NCI-H446 treated with DMSO at 0.1 percent for 48 hours (cell line): ENCODE measurements at places on chromosomes 3 and 15.

GRCh38 chr15:83248151-83249029, 36.1 kb downstream of the BNC1 start:
- DNase-seq: no peak

- no peak for DNase-seq
Observed at GRCh38 chr15:33377204-33377603, 66.4 kb downstream of the RYR3 start.

GRCh38 chr15:80234883-80235282, 17.1 kb downstream of the CTXND1 start:
- no peak for DNase-seq

DNA sequence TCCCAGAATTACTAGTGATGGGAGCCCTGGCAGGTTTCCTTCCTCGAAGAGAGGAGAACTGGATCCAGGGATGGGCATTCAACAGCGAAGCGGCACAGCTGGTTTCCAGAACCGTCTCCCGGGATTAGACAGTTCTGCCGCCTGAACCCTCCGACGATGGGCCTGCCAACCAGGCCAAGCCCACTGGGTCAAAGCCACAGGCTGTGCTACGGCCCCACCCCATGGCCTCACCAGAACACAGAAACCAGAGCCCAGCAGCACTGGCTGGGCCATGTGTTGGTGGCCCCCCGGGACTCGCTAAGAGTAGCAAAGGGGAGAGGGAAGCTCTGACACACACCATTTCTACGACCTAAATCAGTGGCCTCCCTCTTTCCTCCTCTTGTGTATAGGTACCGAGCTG, 2.2 kb downstream of the C15orf62 start:
- no peak for DNase-seq

DNA sequence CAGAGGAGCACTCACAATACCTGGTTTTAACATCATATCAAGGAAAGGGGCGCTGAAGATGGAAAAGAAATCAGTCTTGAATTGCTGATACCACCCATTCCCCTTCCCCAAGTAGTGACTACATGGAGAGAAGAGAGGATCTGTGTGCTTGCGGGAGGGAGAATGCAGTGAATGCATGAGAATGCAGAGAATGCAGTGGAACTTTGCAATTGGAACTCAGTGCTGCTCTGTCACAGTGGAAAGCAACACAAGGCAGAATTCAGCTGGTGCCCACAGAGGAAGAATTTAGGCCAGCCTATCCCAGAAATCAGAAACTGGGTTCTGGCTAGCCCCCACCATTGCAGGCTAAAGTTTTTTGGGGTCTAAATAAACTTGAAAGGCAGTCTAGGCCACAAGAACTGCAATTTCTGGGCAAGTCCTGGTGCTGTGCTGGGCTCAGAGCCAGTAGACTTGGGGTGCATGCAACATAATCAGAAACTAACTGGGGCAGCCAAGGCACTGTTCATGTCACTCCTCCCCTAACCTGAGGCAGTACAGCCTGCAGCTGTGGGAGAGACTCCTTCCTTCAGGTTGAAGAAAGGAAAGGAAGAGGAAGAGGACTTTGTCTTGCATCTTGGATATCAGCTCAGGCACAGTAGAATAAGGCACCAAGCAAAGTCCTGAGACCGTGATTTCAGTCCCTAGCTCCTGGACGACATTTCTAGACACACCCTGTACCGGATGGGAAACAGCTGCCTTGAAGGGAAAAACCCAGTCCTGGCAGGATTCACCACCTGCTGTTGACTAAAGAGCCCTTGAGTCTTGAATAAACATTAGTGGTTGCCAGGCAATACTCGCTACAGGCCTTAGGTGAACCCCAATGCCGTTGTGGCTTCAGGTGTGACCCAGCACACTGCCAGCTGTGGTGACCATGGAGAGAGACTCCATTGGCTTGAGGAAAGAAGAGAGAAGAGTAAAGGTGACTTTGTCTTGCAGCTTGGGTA, 329.3 kb downstream of the TBL1XR1 start:
- no peak for DNase-seq

GRCh38 chr3:137763594-137763938, 549 bp upstream of the SOX14 start:
- DNase-seq: no peak

DNA sequence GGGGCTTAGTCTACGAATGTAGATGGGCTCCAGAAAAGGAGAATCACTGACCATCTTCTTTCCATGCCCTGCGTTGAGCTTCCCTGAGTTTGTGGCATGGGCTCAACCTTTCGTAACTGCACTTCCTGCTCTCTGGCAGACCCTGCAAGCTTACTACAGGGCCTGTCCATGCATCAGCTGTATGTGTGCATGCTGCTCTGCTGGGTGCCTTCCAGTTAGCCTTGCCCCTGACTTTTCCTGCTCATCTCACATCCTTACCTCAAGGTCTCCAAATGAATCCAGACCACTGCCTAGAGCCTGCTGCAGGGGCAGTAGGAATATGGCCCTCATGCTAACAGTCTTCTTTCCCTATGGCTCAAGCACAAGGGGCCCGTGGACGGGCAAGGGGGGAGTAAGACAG, 2.0 kb upstream of the TF start:
- no peak for DNase-seq

DNA sequence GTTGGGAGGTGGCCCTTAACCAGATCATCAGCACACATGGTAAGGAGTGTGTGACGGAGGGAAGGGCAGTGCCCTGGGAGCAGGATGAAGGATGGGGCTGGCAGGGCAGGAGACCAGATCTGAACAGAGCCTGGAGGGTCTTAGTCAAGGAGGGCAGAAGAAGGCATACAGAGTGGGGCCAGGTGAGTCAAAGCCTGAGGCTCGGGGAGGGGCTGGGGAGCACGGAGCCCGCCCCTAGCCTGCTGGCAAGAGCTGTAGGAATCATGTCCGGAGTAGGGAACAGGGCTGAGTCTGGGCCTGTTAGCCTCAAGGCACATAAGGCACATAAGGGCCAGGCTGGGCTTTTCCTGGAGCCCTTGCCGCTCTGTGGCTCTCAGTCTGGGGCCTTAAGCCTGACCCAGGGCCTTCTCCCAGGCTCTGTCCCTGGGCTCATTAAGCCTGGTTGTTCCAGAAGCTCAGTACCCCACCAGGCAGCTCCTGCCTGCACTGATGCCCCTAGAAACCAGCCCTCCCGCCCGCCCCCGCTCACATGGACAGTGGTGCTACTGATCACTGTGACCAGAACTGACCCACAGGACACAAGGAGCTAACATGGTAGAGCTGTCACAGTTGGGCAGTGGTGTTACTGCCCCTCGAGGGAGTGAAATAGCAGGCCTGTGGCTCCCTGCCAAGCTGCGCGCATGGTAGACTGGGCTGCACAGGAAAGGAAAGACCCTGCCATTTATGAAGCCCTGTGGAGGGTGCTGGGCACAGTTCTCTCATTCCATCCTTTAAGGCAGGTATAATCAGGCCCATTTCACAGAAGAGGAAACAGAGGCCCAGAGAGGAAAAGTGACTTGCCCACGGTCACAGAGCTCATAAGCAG, 14.6 kb downstream of the ISG20 start:
- no peak for DNase-seq

DNA sequence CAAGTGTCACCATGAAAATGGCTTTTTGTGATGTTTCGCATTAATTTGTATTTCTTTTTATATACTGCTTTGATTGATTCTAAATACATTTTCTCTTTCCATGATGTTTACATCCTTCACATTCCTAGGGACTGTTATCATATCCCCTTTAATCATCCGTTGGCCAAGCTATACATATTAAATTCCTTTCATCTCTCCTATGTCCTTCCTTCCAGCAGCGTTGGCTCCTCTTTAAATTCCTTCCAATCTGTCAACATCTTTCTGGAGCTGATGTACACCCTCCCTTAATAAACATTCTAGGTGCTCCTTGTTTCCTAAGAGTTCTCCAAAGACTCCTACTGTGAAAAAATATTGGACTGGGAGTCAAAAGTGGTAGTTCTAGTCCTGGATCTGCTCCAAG, 87.8 kb downstream of the IGF2BP2 start:
- no peak for DNase-seq

DNA sequence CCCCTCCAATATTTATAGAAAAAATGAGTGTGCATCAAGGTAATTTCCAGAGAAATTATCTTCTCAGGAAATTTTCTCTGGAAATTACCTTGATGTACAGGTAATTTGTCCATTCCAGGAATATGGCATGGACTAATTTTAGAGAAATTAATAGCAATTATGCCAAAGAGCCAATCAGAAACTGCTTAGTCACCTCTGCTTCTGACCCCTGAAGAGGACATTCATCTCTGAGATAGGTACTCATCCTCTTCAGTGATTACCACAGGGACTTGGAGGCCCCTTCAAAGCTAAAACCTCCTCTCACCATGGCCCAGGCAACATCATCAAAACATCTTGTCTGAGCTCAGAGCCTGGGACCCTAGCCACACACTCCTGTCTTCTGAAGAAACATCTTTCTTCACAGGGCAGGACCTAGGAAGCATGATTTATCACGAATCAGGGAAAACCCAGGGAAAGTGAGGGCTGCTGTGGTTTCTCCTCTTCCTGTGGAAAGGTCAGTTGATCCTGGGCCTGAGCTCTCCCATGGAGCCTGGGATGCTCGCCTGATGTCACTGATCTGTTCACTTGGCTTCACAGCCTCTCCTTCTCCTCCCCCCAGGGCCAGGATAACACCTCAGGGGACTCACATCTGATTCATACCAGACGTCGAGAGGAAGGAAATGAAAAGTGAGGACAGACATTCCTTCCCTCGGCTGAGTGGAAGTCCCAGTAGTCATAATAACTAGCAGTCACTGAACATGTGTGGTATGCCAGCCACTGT, 210.5 kb downstream of the DTWD1 start:
- DNase-seq: no peak

GRCh38 chr15:80585544-80586018, 109.5 kb upstream of the ABHD17C start:
- DNase-seq: no peak
